Progenitor cell of endocrine pancreas (in vitro differentiated cells): ENCODE measurements at places on chromosomes 16 and 17. TPM values are rescaled to one million over a fixed set of nuclear protein-coding genes. Genes with fewer than 3 reads are reported as not detected.
A peak's percentile ranks its signal among the peaks of the same experiment; 100 is the strongest.

GRCh38 chr17:48540213-48540612 lies 4.7 kb downstream of the HOXB2 start:
- H3K4me1 ChIP-seq: peaks cover 19% of the 10 kb centered on the region
- no peak overlapping the region for H3K4me3 ChIP-seq
- H3K27ac ChIP-seq: peak overlapping the region; percentile 33
- peaks cover 4% of the 10 kb centered on the region for H3K36me3 ChIP-seq
- peaks cover 60% of the 10 kb centered on the region for H3K27me3 ChIP-seq

DNA sequence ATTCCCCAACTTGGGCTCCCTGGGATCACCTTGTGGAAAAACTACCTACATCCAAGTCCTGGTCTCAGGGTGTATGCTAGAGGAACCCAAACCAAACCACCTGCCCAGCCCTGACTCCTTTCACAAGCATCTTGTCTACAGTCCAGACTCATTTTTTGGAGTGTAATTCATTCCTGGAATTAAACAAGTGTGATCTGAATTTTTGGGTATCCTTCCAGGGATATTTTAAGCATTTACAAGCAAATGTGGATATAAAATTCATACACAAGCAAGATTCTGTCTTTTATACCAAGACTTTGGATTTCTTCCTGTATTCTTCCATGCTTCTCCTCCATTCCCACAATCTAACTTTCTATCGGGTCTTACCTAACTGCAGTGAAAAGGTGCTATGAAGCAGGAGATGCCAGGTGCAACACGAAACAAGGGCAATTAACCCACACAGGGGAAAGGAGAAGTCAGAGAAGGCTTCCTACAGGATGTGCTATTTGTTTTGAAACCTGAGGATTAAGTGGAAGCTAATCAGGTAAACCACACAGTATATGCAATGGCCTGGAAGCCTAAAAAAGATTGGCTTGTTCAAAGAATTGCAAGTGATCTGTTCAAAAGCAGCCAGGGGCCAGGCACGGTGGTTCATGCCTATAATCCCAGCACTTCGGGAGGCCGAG lies 417.2 kb upstream of the C16orf82 start:
- H3K4me3 ChIP-seq: no peak overlapping the region
- H3K27ac ChIP-seq: no peak overlapping the region
- H3K4me1 ChIP-seq: no peaks in the 10 kb centered on the region
- peaks cover 25% of the 10 kb centered on the region for H3K27me3 ChIP-seq
- DNase-seq: no peak

- peaks cover 31% of the 10 kb centered on the region for H3K36me3 ChIP-seq
- H3K27me3 ChIP-seq: no peaks in the 10 kb centered on the region
- DNase-seq: no peak
Measured at GRCh38 chr17:46167826-46168569, 25.2 kb downstream of the KANSL1 start.

GRCh38 chr17:78476973-78477372 lies 98.5 kb downstream of the PGS1 start:
- H3K27ac ChIP-seq: no peak overlapping the region
- no peaks in the 10 kb centered on the region for H3K36me3 ChIP-seq
- no peak for DNase-seq
- H3K4me1 ChIP-seq: peaks cover 23% of the 10 kb centered on the region

DNA sequence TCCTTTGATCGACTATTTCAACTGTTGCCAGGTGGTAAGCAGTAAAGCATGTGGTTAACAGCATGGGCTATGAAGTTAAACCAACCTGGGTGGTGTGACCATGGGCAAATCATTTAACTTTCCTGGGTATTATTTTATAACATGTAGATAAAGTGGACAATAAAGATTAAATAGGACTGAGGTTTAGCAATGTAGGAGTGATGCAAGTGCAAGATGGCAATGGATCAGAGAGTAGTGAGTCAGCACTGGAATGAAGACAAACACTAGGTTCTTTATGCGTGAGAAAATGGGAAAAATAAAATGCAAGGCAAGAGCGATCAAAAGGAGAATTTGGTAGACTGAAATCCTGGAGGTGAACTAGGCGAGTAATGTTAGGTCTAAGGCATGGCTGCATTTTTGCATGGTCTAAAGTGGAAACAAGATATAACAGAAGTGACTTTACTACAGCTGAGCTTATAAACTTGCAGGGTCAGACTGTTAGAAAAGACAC lies 222.4 kb upstream of the AXIN2 start:
- H3K27ac ChIP-seq: no peak overlapping the region
- H3K4me3 ChIP-seq: no peak overlapping the region
- H3K36me3 ChIP-seq: peaks cover 2% of the 10 kb centered on the region
- no peak for DNase-seq

The DPEP2 gene
- total RNA-seq: not detected in 2 replicates

DNA sequence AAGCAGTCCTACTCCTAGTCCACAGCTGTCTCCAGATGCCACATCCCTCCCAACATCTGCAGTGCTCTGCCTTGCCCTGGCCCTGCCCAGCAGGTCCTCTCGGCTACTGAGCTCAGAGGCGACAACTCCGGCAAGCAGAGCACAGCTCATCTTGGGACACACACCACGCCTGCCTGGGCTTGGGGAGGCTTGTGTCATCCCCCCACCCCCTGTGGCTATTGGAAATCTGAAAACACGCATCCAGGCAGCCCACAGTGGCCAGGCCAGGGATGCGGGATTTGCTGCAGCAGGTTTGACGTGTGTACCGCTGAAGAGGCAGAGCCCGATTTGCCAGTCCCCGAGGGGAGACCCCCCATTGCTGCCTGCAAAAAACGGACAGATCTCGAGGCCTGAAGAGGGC lies 25.4 kb downstream of the MXRA7 start:
- no peak overlapping the region for H3K4me3 ChIP-seq
- DNase-seq: no peak
- peaks cover 10% of the 10 kb centered on the region for H3K36me3 ChIP-seq
- H3K27ac ChIP-seq: no peak overlapping the region

DNA sequence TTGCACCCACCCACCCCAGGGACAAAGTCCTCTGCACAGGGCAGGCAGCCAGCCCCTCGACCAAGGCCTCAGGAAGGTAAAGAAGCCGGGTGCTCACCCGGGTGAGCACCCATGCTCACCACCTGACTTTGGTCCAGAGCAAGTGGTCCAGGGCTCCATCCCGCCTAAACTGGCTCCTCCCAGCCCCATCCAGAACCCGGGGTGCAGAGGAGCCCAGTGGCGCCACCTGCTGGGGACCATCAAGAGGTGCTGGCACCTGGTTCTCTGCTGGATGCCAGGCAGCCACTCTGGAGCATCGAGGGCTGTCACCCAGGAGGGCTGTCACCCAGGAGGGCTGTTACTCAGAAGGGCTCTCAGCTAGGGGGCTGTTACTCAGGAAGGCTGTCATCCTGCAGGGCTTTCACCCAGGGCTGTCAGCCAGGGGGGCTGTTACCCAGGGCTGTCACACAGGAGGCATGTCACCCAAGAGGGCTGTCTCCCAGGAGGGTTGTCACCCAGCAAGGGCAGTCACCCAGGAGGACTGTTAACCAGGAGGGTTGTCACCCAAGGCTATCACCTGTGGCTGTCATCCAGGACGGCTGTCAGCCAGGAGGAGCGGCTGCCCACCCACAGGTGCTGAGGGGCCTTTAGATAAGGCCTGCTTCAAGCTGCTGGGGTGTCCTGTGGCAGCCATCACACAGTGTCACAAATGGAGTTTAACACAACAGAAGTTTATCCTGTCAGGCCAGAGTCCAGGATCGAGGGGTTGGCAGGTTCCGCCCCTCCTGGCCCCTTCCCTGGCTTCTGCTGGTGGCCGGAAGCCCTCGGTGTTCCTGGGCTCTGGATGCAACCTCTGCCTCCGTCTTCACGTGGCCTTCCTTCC lies 98.5 kb downstream of the TNFRSF13B start:
- no peaks in the 10 kb centered on the region for H3K4me1 ChIP-seq
- H3K36me3 ChIP-seq: no peaks in the 10 kb centered on the region
- no peak overlapping the region for H3K27ac ChIP-seq
- DNase-seq: peak; percentile 27
- peaks cover 6% of the 10 kb centered on the region for H3K27me3 ChIP-seq
- no peak overlapping the region for H3K4me3 ChIP-seq

DNA sequence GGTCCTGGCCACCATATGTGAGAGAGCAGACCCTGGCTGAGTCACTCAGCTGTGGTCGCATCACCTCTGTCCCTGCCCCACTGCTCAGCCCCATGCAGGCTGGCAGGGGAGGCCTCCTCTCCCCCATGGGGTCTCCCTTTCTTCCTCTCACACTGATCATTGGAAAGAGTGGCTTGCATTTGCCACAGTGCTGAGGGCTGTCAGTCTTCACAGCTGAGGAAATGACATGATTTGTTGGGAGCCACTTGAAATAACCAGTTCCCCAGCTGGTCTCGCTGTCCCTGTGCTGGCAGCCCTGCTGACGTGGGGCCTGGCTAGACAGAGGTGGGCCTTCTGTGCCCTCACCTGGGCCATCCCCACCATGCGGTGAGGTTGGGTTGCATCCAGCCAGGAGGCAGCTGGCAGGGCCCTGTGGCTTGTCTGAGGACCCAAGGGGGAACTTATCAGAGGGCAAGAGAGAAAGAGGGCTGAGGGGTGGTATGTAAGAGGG lies 30.1 kb upstream of the MED9 start:
- DNase-seq: no peak
- peaks cover 6% of the 10 kb centered on the region for H3K27me3 ChIP-seq
- no peak overlapping the region for H3K4me3 ChIP-seq
- H3K36me3 ChIP-seq: no peaks in the 10 kb centered on the region

The ETV4 gene
- 79.5 and 84.3 TPM in 2 replicates for total RNA-seq

The POLR2A gene
- total RNA-seq: 195 and 210 TPM in 2 replicates

- H3K27me3 ChIP-seq: peaks cover 30% of the 10 kb centered on the region
- H3K36me3 ChIP-seq: no peaks in the 10 kb centered on the region
- H3K27ac ChIP-seq: peak within 1 kb of the TSS; percentile 84
- H3K4me1 ChIP-seq: no peaks in the 10 kb centered on the region
- peak within 1 kb of the TSS; percentile 71 for H3K4me3 ChIP-seq
- no peak for DNase-seq
Measured at GRCh38 chr16:88785106-88785924, at the start of gene PIEZO1. Gene PIEZO1 (minus strand): TSS chr16:88785220. CDS start chr16:88784964, 256 bp downstream.

- H3K4me3 ChIP-seq: no peak overlapping the region
- no peaks in the 10 kb centered on the region for H3K36me3 ChIP-seq
- peaks cover 27% of the 10 kb centered on the region for H3K4me1 ChIP-seq
- no peak overlapping the region for H3K27ac ChIP-seq
- no peak for DNase-seq
Measured at GRCh38 chr17:36088670-36089338, 1.1 kb downstream of the CCL3 start.

DNA sequence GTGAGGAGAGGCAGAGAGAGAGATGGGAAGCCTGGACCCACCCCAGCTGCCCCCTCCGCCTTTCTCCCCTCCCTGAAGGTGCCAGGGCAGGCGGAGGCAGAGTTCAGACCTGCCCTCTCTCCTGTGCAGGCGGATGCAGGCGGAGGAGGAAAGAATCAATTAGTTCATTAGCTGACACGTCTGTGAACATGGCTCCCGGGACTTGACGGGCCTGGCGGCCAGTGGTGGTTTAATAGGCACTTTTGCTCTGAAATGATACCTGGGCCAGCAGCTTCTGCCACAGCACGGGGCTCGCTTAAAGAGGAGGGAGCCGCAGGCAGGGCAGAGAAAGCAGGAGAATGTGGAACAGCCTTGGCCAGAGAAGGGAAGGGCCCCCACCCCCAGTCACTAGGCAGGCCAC lies 98.1 kb downstream of the SDK2 start:
- H3K27ac ChIP-seq: no peak overlapping the region
- H3K4me1 ChIP-seq: peaks cover 2% of the 10 kb centered on the region
- H3K36me3 ChIP-seq: no peaks in the 10 kb centered on the region

DNA sequence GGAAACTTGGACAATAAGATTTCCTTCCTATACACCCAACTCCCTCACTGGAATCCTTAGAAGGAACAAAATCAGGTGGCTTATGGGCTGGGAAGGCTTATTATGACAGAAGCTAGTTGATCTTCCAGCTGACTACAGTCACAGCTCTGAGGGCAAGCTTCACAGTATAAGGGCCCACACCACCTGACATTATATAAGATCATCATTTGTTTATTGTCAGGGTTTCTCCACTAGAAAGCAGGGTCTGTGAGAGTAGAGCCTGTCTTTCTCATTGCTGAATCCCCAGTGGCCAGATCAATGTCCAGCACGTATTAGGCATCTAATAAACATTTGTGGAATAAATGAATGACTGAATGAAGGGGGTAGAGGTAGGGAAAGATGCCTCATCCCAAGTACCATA lies 57.8 kb upstream of the PHOSPHO1 start:
- no peak overlapping the region for H3K4me3 ChIP-seq
- no peaks in the 10 kb centered on the region for H3K36me3 ChIP-seq
- DNase-seq: no peak
- no peak overlapping the region for H3K27ac ChIP-seq
- peaks cover 3% of the 10 kb centered on the region for H3K4me1 ChIP-seq
- no peaks in the 10 kb centered on the region for H3K27me3 ChIP-seq

GRCh38 chr17:9696279-9697044 lies 51.1 kb downstream of the USP43 start:
- no peak overlapping the region for H3K4me3 ChIP-seq
- DNase-seq: no peak
- H3K27me3 ChIP-seq: no peaks in the 10 kb centered on the region
- no peak overlapping the region for H3K27ac ChIP-seq
- H3K4me1 ChIP-seq: no peaks in the 10 kb centered on the region

- H3K36me3 ChIP-seq: peaks cover 1% of the 10 kb centered on the region
- H3K27me3 ChIP-seq: peaks cover 27% of the 10 kb centered on the region
- DNase-seq: no peak
Measured at GRCh38 chr17:61280338-61280737, 119.3 kb upstream of the TBX2 start.

- DNase-seq: no peak
- H3K36me3 ChIP-seq: peaks cover 15% of the 10 kb centered on the region
- H3K27me3 ChIP-seq: no peaks in the 10 kb centered on the region
- peaks cover 39% of the 10 kb centered on the region for H3K4me1 ChIP-seq
- H3K27ac ChIP-seq: peak overlapping the region; percentile 99
Measured at GRCh38 chr17:16439811-16440351, 24.5 kb downstream of the TRPV2 start.

The FKBP10 gene
- 154 and 155 TPM in 2 replicates for total RNA-seq

DNA sequence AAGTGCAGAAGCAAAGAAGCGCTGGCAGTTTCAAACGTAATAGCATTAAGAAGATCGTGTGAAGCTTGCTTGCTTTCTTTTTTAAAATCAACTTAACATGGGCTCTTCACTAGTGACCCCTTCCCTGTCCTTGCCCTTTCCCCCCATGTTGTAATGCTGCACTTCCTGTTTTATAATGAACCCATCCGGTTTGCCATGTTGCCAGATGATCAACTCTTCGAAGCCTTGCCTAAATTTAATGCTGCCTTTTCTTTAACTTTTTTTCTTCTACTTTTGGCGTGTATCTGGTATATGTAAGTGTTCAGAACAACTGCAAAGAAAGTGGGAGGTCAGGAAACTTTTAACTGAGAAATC lies 17.4 kb upstream of the RAB11FIP4 start:
- no peaks in the 10 kb centered on the region for H3K27me3 ChIP-seq
- no peaks in the 10 kb centered on the region for H3K4me1 ChIP-seq
- no peak for DNase-seq
- H3K36me3 ChIP-seq: peaks cover 12% of the 10 kb centered on the region
- peak overlapping the region; percentile 15 for H3K27ac ChIP-seq
